HuH-7.5 (cell line): ENCODE measurements at places on chromosomes 2 and 18.

DNA sequence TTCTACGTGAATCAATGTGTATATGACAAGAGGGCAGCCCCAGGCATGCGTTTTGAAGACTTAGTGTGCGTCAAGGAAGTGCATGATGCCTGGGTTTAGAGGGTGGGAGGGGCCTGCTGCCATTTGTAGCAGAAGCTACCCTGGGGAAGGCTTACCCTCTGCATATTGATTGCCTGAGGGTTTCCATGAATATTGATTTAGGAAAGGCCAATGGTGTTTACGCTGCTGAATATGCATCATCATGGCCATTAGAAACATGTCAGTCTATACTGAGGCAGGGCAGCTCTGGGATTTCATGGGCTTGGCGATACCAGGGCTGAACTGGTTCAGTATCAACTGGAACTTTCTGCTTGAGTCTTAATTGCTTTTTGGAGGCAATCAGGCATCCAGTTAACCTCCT lies 259.3 kb downstream of the DCDC2C start:
- no peak for DNase-seq

DNA sequence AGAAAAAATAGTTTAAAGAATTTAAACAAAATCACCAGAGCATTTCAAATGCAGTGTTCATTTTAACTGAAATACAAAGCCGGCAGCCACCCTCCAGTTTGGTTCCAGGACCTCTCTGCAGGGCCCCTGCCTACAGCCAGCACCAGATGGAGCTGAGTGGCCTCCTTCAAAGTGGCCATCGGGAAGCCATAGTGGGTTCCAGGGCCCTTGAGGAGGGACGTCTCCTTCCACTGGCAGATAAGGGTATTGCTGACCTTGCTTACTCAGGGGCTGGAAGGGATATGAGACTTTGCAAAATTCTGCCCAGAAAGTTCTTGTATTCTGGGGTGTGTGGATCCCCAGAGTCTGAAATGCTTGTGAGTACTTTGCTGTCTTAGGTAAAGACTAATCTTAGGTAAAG lies 205.2 kb upstream of the APCDD1 start:
- DNase-seq, result no peak

- no peak for DNase-seq
Observed at GRCh38 chr2:36633470-36634092, 35.6 kb upstream of the FEZ2 start.

DNA sequence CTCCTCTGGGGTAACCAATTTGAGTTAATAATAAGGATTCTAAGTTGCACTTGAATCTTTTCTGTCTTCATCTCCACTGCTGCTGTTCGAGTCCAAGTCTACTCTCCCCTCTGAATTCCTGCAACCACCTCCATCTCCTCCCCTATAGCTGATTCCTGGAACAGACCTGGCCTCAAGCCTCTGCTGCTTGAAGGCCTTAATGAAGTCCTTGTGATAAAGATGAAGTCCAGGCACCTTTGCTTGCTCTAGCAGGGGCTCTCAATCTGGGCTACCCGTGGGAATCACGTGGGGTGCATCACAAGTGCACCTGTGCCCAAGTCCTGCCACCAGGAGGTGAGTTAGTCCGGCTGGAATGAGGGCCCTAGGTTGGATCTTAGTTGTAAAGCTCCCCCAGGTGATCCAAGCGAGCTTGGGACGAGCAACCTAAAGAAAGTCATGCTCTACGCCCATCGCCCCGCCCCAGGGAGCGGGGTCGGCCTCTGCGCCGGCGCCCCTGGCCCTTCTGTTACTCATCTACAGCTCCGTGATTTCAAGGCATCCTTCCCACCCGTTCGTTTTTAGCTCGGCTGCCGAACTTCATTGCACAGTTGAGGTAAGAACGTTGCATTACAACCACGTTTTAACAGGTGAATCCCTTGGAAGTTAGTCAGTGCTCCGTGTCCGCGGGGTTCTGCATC lies 905 bp upstream of the IAH1 start:
- peak; percentile 49 for DNase-seq

DNA sequence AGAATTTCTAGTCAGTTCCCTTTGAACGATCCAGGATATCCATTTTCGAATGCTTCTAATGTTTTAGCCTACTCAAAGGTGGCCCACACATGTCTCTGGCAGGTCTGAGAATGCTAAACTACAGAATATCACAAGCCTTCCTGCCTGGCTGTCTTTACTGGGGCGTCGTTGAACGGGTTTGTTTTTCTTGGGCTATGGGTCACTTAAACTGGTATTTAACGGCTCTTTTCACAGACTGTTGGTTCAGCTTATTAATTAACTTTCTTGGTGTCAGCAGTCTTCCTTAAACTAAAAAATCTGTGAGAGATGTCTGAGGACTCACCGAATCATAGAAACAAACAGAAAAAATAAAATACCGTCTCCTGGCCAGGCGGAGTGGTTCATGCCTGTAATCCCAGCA lies 563.2 kb upstream of the NRP2 start:
- DNase-seq, result no peak

- no peak for DNase-seq
Observed at GRCh38 chr2:25623361-25623760, 50.0 kb downstream of the DTNB start.

DNA sequence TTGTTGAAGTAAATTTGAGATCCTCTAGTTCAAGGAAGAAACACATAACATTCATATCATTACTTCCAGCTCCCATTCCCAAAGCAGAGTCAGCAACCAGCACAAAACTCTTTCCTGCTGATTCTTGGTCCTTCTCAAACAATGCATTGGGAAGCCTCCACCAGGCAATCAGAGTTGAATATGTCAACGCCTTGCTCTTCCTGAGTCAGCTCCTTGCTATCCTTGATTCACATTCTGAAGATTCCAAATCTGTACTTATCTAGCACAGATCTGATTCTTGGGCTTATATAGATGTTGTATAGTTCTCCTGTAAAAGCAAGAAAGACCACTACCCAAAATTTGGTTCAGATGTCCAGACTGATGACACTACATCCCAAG lies 29.6 kb downstream of the CFAP210 start:
- DNase-seq, result no peak

DNA sequence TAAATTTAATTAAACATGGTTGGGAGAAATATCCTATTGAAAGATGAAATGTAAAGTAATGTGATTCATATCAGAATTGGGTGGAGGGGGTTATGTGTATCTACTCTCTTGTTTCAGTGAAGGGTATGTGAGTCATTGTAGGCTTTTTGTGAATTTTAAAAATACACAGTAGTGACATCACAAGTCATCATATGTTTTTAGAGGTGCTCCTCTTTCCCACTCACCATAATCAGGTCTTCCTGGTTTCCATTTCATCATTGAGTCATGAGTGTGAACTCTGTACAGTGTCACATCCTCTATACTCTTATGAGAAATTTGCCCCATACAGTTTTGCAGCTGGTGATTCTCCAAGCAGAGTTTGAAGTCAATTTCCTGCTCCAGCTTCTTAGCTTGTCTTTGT lies 18.8 kb downstream of the FSIP2 start:
- no peak for DNase-seq

GRCh38 chr2:241957276-241957675 lies 87.7 kb downstream of the RTP5 start:
- DNase-seq, result no peak
